ENCODE measurements at places on chromosomes 11 and 22.

GRCh38 chr11:60658409-60658808 is 41.0 kb upstream of the MS4A8 start:
- no peak for DNase-seq

DNA sequence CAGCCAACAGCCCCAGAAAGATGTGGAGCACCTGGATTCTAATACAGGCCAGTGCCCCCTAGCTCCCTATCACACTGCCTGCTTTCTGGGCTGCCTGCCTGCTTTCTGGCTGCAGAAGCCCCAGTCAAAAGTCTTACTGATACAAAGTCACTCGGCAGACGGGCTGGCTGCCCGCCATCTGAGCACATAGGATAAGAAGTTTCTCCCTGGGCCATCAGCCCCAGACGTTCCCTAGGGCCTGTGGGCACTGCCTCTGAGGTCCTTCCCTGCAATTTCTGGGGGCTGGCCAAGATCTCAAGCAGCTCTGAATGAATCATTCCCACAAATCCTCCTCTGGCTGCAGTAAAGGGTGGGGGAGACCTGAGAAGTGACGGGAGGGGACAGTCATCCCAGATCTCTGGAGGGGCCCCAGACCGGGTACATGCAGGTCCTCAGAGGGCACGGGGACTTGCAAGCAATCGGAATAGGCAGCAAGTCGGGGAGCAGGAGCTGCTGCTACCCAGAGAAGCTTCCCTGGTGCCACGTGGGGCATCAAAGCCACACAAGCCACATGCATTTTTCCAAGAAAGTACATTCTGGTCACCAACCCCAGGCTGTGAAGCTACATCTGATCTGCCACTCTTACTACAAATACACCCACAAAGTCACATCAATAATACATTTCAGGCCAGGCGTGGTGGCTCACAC is 4.7 kb downstream of the TPST2 start:
- DNase-seq = no peak

GRCh38 chr22:49308300-49308699 is 519.4 kb downstream of the BRD1 start:
- no peak for DNase-seq

GRCh38 chr22:32746732-32747131 is 54.8 kb upstream of the TIMP3 start:
- no peak for DNase-seq

- no peak for DNase-seq
Measured at GRCh38 chr11:72750556-72751115, 1.6 kb downstream of the ARAP1 start.

- DNase-seq = no peak
Measured at GRCh38 chr11:123477205-123477907, 47.3 kb downstream of the GRAMD1B start.

- DNase-seq = no peak
Measured at GRCh38 chr11:79762279-79762921, 321.6 kb upstream of the TENM4 start.

DNA sequence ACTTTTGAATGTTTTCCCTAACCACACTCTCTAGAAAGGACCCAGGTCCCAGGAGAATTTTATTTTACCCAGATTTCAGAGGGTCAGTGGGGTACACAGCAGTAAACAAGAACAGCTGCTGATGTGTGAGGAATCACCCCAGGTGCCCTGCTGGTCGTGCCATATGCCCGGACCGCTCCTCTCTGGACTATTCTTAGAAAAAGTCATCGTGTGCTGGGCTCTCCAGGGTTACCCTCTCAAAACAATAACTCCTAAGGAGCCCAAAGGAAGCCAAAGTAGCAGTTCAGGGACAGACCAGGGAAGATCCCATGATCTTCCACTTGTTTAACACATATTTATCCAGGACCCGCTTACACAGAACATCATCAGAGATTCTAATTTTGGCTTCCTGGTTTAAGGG is 29.7 kb downstream of the LRP4 start:
- no peak for DNase-seq

DNA sequence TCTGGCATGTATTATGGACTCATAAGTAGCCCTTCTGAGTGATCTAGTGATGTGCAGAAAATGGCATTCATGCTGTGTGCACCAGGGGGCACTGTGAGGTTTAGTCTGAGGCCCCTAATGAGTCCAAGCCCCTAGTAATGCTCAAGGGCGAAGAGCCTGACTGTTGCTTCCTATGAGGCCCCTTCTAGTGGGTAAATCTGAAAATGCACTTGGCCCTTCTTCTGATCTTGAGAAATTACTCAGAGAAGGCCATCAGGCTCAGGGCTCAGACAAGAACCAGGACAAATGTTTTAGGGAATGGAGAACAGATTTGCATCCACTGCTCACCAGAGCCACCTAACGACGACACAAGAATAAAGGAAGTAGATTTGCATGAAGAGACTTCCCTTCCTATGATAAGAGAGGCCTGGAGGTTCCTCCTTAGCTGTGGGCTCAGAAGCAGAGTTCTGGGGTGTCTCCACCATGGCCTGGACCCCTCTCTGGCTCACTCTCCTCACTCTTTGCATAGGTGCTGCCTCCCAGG is 75.8 kb downstream of the GGTLC2 start:
- DNase-seq = no peak

- DNase-seq = no peak
Measured at GRCh38 chr11:27646051-27646818, 54.0 kb downstream of the BDNF start.

DNA sequence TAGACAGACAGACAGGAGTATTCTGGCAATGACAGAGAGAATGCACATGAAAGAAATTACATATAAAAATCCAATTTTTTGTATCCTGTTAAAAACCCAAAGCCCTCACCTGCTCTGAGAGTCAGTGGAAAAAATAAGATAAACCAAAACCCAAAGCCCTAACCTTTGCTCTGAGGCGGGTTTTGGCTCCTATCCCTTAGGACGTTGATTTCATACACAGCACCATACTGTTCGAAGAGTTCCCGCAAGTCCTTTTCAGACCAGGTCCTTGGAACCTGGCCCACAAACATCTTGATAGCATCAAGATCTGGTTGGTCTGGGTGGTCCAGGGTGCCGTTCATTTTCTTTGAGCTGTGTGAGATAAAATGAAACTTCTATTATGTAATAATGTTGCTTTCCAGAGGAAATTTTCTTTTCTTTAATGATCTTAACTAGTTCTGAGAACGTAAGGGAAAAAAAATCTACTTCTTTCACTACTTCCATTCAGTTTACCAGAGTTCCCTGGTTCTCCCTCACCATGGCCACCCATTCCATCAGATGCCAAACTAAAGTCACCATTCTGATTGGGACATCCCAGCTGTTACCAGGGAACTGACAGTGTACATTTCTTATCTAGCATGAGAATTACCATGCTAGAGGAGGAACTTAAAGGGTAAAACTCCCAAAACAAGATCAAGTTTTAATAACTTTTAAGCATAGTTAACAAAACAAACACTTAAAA is 39.9 kb upstream of the RAPSN start:
- DNase-seq = no peak
